ENCODE measurements at places on chromosomes 5 and 9.

GRCh38 chr5:55502759-55503158, 32.0 kb downstream of the PLPP1 start:
- no peak for DNase-seq

DNA sequence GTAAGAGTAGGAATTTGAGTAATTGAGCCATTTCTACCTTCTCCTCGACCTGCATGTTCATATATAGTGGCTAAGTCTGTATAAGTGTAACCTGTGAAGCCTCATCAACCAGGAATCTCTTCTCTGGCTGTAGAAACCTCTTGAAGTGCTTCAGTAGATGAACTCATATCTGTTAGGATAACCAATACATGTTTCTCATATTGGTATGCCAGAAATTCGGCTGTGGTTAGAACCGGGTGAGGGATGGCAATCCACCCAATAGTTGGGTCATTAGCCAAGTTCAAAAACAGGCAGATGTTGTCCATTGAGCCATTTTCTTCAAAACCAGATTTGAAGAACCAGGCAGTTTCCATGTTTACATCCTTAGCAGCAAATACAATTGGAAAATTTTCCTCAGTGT, 28.9 kb upstream of the GSN start:
- no peak for DNase-seq

- DNase-seq: no peak
Observed at GRCh38 chr5:118705959-118706667, 282.2 kb downstream of the DTWD2 start.

DNA sequence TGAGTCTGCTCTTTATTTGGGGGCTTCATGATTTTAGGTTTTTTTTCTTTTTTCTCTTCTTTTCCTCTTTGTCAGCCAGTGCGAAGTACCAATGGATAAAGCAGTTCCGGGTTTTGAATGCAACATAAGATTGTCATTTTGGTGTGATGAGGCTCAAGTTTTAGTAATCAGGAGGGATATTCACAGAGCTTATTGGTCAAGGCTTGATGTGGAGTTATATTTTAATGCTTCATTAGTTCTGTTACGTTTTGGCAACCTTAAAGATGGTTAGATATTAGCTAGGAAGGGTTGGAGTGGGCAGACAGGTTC, 1.4 kb downstream of the PIK3R1 start:
- DNase-seq: peak; percentile 32

GRCh38 chr5:1412163-1412562, 33.1 kb downstream of the SLC6A3 start:
- no peak for DNase-seq

DNA sequence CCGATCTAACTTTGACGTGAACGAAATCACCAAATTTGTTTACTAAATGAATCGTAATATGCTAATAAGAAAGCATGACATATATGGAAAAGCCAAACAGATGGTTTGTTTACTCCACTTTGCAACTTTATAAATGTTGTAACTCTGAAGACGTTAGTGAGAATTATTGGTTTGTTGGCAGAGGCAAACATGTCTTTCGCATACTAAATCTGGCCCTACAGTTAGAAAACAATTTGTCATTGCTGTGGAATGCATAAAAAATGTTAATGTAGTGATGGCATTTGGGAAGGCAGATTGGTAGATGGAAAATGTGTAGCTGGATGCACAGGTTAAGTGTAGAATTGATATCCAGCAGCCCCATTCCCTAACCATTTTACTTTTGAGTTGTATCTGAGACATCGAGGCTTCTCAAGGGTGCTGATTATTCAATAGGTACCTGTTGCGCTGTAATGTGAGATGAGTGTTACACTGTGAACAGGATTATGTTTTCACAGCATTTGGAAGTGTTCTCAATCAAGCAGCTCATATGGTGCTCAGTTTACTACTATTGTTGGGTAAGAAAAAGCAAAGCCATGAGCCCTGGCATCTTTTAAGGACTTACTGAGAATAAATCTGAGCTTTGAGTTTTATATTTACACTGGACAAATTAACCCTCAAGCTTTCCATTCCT, 444.8 kb downstream of the BNC2 start:
- DNase-seq: peak; percentile 45

- DNase-seq: peak; percentile 94
Observed at GRCh38 chr9:5493679-5494511, 16.4 kb upstream of the PDCD1LG2 start.

GRCh38 chr5:181243564-181244343, at the start of gene RACK1:
TSS of gene RACK1 (minus strand) at chr5:181243906. CDS start at chr5:181243800, 106 bp downstream.
- peak; percentile 89 for DNase-seq

DNA sequence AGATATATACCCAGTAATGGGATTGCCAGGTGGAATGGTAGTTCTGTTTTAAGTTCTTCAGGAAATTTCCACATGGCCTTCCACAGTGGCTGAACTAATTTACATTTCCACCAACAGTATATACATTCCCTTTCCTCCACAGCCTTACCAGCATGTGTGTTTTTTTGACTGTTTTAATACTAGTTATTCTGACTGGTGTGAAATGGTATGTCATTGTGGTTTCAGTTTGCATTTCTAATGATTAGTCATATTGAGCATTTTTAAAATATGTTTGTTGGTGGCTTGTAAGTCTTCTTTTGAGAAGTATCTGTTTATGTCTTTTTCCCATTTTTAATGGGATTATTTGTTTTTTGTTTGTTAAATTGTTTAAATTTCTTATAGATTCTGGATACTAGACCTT, 208.9 kb downstream of the CFAP90 start:
- no peak for DNase-seq

GRCh38 chr9:8904771-8905515, 1105.4 kb upstream of the DMAC1 start:
- DNase-seq: no peak

DNA sequence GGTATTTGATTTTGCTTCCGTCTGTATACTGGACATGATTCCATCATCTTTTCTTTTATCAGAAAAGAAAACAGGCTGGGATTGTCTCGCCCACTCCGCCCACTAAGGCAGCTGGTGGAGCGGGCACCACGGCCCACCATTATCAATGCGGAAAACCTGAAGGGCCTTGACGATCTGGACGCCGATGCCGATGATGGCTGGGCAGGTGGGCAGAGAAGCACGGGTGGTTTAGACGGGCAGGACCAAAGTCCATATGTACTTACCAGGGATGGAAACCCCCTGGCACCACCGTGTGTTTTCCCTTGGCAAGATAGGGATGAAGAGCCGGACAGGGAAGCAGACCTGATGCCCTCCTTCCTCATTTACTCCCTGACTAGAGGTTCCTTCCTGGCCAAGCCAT, 53.7 kb downstream of the PRRC2B start:
- no peak for DNase-seq

DNA sequence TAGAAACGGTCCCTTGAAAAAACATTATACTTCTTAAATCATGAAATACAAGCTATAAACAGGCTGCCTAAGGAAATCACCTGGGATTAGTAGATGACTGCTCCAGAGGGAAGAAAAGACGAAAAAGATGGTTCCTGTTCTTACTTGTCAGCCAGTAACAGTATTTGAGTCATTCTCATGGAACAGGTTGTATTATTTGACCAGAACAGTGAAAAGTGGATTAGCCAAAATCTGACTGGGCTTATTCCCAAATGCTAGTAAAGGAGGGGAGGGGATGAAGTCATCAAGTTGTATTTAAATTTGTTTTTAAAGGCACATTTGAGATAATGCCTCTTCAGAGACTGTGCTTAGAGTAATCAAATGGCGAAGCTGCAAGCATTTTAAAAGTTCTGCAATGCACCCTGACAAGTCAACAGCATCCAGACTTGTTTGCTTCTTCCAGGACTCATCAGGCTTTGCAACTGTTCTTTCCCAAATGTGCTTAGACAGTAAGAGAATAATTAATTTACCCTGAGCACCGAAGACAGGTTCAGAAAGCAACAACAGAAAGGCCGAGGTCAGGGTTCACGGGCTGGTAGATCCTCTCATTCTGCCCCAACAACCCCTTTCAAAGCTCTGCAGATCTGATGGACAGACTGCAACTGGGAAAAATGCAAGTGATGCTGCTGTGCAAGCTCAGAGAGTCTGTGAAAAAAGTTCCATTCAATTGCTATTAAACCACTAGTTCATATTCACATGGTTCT, 800.6 kb downstream of the KCTD16 start:
- DNase-seq: peak; percentile 2

DNA sequence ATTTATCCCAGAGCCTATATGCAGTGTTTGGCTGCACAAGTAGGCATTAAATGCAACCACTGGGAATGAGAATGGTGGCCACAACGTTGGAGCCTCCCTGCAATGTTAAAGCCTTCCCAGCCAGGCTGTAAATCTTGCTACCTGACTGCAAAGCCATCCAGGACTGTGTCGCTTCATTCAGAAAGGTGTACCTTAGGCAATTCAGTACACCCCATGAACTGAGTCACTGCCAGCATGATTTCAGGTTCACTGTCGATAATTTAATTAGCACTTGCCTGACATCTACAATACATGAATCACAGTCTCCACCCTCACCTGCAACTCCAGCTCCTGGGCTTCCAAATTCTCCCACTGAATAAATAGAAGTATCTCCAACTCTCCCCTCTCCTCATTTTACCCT, 108.4 kb downstream of the SLIT3 start:
- peak; percentile 64 for DNase-seq

- no peak for DNase-seq
Observed at GRCh38 chr9:123745933-123746332, 184.0 kb downstream of the DENND1A start.

DNA sequence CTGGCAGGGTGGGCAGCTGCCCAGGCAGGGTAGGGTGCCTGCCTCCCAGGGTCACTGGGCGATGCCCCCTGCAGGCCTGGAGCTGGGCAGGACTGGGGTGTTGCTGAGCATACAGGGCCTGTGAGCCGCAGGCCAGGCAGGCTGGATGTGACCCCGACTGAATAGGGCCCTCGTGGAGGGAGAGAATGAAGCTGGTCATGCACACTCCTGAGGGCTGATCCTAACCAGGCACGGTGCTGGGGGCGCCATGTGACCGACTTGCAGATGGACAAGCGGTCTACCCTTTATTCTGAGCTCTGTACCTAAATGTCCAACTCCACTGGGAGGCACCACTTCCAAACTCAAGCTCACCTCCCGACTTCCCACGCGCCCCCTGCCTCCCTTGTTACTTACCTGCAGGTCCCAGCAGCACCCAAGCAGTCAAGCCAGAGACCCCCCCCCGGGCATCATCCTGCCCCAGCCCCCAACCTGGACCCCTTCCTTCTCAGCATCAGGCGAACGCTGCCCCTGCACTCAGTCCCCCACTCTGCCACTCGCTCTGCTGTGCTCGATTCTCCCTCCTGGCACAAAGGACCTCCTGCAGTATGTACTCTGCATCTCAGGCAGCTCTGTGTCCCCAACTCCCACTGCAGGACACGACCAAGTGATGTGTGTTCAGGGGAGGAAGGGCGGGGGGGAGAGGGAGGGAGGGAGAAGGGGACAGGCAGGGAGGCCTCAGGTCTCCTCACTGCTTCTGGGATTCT, 76.8 kb upstream of the PHYKPL start:
- DNase-seq: no peak

DNA sequence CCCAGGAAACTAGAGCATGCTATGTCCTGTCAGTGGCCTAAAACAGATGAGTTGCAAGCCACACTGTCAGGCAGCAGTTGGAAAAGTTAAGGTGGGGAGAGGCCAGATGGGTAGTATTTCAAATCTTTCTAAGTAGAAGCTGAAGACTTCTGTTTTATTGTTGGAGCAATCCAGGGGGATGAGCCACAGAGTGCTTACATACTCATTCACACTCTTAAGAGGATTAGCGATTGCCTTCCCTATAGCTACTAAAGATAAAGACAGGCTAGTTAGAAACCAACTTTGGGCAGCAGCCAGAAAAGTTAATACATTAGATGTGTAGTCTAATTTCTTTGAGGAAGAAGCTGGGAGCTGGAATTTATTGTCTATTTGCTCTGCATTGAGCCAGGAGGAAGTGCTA, 61.7 kb upstream of the ELAVL2 start:
- DNase-seq: no peak

DNA sequence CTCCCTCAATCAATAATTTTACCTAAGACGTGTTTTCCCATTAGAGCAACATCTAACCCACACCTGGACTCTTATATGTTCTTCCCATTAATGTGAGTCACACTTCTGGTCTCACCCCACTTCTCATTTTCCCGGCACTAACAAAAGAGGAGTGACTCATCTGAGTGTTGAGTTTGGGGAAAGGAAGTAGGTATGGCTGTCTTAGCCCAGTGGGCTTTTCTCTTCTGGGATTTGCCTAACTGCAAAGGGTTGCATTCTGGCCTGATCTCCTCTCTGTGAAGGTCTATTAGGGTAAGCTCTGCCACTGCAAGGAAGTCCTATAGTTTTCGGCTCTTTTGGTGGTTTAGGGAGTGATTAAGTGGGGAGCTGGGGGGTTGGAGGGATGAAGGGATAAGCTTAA, 195.6 kb downstream of the KIAA0825 start:
- DNase-seq: peak; percentile 90

GRCh38 chr9:76359365-76359764, 34.9 kb downstream of the RFK start:
- no peak for DNase-seq

DNA sequence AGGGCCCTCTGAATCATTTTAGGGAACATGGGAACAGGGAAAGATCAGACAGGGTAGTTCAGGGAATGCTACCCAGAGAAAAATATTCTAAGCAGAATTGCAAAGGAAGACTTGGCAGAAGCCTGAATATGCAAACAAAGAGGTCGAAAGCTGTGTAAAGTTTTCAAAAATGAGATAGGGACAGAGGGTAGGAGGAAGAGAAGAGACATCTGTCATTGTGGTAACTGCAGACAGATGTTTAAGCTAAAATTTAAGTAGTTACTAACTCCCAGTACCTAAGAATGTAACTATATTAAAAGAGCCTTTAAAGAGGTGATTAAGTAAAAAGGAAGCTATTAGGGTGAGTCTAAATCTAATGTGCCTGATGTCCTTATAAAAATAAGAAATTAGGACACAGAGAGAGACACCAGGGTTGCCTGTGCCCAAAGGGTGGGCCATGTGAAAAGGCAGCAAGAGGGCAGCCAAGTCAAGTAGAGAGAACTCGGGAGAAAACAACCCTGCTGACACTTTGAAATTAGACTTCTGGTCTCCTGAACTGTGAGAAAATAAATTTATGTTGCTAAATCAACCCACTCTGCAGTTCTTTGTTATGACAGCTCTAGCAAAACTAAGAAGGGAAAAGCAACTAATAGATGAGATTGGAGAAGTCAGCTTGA, 1647.4 kb upstream of the C9orf72 start:
- DNase-seq: no peak

- no peak for DNase-seq
Observed at GRCh38 chr5:137036640-137037039, 462.5 kb downstream of the SPOCK1 start.

DNA sequence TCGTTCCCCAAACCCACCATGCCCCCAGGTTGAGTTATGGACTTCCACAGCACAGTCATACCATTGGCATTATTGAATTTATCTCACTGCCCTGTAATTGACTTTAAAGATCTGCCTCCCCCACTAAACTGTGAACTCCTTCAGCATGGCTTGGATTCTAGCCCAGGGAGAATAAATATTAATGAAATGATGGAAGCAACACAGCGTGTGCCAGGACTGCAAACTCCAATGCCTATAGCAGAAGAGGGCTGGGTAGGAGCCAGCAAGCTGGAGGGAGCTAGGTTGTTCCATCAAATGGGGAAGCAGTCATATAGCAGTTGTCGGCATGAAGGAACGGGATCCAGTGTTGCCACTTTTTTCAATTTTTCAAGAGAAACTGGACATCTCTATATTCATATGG, 69.0 kb upstream of the MSX2 start:
- no peak for DNase-seq
